SW480 (cell line): ENCODE measurements at places on chromosomes 3 and 15.

DNA sequence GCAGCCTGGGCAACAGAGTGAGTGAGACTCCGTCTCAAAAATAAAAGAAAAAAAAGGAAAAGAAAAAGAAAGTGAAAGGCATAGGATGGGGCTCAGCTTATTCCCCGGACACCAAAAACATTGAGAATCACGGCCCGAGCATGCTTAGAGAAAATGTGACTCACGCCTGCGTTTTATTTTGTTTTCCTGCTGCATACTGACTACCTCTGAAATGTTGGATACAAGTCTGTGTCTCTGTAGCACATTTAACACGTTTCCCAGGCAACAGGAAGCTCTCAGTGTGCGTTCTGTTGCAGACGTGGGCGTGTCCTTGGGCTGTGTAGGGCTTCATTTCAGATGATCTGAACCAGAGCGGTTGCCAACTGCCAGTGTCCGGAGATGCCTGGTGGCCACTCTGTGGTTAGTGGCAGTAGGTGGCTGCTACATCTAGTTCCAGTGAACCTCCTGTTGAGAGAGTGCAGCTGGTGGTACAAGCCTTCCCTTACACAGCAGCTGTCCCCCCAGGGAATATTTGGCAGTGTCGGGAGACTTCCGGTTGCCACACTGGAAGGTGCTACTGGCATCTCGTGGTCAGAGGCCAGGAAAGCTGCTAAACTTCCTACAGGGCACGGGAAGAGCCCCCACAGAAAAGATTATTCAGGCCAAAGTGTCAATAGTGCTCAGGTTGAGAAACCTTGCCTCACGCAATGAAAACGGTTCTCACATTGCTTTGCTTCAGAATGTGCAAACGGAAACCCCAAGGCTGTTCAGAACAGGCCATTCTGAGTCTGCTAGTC, 3.0 kb downstream of the SLC51A start:
- DNase-seq, result peak; percentile 50

DNA sequence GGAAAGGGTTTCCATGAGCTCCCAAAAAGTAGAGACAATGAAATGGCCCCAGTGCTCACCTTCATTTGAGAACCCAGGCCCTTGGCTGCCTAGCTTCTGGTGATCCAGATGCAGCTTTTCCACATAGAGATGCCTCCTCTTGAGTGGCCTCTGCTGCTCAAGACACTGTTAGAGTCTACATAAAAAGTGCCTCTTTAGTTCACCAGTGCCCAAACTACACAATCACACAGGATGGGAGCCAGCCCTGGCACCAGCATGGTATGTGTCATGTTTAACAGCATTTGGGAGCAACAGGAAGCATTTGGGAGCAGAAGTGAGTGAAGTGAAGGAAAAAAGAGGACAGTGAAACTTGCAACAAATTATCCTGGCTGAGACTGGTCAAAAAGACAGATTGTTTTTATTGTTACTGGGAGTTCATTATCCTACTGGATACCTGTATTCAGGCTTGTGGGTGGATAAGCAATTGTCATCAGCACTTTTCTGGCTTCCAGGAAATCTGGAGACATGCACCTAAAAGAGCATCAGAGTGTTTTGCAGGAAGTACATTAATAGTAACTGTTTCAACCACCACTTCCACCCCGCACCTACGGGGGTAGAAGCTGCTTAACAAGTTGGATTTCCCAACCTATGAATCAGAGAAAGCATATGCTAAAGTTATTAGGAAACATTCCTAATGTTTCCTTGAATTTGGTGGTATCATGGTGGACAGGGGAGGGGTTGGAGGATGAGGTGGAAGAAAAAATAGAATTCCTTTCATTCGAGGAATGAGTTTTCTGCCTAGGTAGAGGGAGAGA, 416.2 kb downstream of the IGSF11 start:
- no peak for DNase-seq

GRCh38 chr3:189270248-189270832, 98.6 kb downstream of the TPRG1 start:
- peak; percentile 85 for DNase-seq

- DNase-seq, result no peak
These were observed 6.8 kb upstream of the CCR3 start for GRCh38 chr3:46235425-46235824.

DNA sequence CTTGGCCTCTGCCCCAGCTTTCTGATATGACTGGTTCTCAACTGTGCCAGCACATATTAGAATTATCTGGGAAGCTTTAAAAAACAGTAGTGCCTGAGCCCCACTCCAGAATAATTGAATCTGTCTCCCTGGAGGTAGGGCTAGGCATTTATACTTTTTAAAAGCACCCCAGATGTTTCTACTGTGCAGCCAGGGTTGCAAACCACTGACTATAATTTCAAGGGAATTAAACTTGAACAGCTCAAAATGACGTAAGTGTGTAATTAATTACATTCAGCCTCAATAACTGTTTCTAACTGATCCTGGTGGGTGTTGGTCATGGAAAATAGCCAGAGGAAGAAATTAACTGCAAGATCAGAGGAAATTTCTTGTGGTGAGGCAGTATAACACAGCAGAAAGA, 4.4 kb upstream of the IRAK2 start:
- DNase-seq, result no peak

DNA sequence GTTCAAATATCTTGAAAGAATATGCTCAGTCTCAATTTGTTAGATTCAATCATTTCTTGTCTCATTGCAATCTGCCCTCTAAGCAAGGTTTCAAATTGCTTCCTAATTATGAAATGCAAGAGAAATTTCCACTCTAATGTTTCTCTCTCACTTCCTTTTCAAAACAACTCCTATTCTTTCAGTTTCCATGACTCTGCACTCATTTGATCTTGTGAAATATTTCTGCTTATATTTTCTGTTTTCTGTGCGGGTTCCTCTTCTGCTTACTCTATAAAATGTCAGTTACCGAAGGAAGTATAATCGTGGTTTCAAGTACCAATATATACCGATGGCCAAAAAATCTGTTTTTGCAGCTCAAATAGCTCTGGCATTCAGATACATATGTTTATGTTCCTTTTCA, 521.9 kb upstream of the NAALADL2 start:
- no peak for DNase-seq

GRCh38 chr3:156378871-156379270, 176.0 kb downstream of the SSR3 start:
- DNase-seq, result no peak

GRCh38 chr3:126125781-126126251, 41.9 kb upstream of the SLC41A3 start:
- no peak for DNase-seq

DNA sequence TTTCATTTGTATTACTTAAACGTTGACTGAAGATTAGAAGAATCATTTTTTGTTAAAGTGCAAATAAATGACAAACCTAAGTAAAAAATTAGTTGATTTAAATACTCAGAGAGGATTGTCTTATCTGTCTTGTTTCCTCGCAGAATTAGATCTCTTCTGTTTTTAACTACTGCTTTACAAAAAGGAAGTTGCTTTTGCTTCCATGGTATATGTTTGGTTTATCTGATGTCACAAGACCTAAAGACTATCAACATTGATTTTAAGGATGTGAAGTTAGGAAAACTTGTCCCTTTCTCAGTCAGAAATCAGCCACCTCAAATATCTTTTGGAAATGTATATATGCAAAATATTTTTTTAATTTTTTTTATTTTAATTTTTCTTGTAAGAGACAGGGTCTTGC, 28.7 kb downstream of the GPR171 start:
- DNase-seq, result no peak
